ENCODE measurements at places on chromosomes 6 and 20. TPM values are rescaled to one million over a fixed set of nuclear protein-coding genes. Genes with fewer than 3 reads are reported as not detected.
A peak's percentile ranks its signal among the peaks of the same experiment; 100 is the strongest.

GRCh38 chr6:111818539-111819226 is 54.6 kb downstream of the FYN start:
- no peak for DNase-seq

DNA sequence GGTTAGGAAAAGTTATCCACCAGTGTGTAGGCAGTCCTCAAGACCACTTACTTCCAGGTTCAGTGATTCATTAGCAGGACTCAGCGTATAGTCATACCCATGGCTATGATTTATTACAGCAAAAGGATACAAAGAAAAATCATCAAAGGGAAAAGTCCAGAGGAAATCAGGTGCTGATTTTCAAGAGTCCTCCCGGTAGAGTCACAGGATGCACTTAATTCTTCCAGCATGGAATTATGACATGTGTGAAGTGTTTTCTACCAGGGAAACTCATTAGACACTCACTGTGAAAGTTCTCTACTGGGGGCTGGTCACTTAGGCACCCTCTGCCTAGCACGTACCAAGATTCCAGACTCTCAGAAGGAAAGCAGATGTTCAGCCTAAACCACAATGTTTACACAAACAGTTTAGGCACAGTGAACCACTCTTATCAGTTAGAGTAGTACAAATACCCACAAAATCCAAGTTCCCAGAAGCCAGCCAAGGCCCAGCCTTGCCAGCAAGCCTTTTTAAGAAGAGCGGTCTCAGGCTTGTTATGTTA is 10.2 kb downstream of the WFDC3 start:
- peak; percentile 86 for DNase-seq

DNA sequence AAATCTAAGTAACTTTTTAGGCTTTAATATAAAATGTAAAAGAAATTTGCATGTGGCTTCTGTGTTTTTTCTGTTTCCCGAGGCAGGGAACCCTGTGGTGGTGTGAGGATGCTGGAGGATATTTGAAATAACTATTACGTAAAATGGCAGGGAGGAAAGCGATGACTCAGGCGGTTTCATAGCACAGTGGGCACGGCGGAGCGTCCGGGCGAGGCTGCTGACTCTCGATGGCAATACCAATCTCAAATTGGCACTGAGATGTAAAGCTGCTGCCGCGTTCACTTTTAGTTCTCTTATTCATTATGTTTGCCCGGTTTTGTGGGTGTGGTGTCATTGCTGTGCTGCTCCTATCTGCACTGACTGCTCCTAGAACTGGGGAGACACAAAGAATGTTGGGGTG is 254.3 kb downstream of the THBS2 start:
- DNase-seq, result no peak

DNA sequence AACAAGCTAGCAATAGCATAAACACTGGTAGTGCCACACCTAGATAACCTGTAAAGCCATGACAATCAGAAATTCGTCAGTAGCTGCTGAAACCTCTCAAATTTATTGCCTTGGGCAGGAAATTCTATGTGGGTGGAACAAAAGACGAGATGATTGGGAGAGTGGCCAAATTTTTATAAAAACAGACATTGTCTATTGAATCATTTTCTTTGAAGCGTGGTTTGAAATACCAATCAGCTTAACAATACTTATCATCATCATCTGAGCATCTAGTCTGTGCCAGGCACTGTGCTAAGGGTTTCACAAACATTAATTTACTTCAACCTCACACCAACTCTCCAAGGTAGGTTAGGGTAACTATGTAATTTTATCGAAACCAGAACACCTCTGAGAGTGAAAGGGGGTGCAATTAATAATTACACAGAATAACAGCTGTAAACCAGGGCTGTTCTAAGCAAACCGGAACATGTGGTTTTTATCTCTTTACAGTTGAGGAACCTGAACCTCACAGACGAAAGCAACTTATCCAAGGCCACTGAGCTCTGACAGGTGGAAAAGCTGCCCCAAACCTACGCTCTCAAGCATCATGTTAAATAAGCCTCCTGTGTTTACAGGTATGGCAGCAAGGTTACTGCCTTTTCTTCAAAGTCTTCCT is 43.4 kb downstream of the NHSL1 start:
- peak; percentile 25 for DNase-seq

GRCh38 chr6:116036075-116036773 is 24.5 kb downstream of the FRK start:
- DNase-seq, result no peak

GRCh38 chr20:25389401-25389857 is 1.2 kb downstream of the ABHD12 start:
- DNase-seq, result peak; percentile 29

- DNase-seq, result peak; percentile 28
Measured at GRCh38 chr6:53391170-53391569, 42.4 kb upstream of the ELOVL5 start.

GRCh38 chr20:25461786-25462545 is 54.5 kb downstream of the GINS1 start:
- peak; percentile 13 for DNase-seq

GRCh38 chr6:151325075-151326050 is 66.0 kb downstream of the ZBTB2 start:
- DNase-seq, result peak; percentile 75

DNA sequence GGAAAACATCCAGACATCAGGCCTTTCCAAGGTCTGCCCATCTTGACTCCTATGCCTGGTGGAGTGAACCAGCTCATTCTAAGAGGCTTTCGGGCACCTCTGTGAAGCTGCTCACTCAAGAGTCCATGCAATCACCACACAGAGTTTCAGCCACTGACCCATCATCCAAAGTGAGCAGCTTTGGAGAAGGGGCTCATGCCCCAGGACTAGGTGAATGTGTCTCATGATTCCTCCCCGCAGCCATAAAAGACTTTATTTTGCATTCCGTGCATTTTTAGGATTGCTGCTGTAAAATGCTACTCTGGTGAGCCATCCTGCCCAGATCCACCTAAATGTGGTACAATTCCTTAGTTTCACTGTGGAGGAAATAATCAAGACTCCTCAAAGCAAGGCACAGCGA is 44.5 kb upstream of the EZR start:
- no peak for DNase-seq

GRCh38 chr6:25052181-25052580 is 116.4 kb upstream of the RIPOR2 start:
- DNase-seq, result no peak

DNA sequence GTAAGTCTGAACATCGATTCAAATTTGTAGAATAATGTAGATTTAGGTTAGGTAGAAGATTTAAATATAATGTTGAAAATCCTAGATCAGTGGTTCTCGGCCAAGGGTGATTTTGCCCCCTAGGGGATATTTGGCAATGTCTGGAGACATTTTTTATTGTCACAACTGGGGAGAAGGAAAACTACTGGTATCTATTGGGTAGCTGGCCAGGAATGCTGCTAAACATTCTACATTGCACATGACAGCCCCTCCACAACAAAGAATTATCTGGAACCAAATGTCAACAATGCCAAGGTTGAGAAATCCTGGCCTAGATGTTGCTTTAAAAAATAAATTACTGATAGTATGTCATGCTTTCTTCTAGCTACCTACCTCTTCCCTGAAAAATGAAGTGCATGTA is 76.1 kb downstream of the HIVEP2 start:
- no peak for DNase-seq

DNA sequence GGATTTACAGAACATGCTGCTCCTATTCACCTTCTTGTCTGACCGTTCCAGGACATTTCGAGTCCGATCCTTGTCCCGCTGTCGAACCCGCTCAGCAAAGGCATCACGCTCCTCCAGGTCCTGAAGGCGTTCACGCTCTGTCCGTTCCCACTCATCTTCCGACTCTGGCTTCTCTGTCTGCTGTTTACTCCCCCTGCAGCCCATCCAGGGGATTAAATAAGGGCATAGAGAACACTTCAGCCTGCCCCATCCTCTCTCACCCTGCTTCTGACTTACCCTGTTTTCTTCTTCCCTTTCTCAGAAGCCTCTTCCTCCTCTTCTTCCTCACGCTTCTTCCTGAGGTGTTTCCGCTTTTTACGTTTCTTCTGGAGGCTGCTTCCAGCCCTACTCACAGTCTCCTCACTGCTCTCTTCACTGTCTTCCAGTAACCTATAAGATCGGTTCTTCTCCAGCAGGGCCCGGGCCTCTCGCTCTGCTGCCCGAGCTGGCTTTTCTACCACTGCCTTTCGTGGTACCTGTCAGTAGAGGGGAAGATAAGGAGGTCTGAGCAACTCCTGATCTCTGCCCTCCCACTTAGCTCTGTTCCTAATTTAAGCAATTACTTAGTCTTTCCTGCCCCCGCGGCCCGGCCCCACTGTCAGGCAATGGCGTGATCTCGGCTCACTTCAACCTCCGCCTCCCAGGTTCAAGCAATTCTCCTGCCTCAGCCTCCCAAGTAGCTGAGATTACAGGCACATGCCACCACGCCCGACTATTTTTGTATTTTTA is 1.9 kb downstream of the DHX16 start:
- DNase-seq, result no peak

GRCh38 chr6:13152764-13153163 is 175.6 kb downstream of the TBC1D7 start:
- DNase-seq, result no peak

GRCh38 chr6:68649669-68650068 is 14.6 kb downstream of the ADGRB3 start:
- no peak for DNase-seq

DNA sequence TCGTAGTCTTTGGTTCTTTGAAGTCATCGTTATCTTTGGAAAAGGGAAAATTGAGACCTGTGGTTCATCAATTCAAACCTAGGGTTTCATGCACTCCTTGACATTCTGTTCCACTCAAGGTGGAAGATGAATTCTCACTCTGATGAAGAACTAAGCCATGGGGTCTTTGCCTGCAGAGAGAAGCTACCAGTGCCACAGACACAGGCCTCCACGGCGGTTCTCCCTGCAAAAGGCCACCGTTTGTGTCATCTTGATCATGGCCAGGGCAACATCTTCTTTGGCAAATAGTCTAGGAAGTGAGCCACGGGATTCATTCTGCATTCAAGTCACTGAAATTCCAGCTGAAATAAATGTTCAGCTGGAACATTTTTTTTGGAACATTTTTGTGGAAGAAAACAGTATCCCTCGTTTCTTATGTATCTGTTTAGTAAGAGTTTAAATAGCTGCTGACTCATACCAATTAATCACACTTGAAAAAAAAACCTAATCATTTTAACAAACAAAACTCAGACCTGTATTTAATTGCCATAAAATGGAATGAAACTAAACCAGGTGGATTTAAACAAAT is 206.0 kb upstream of the FOXQ1 start:
- DNase-seq, result no peak

GRCh38 chr20:1790386-1790785 is 104.8 kb upstream of the SIRPA start:
- peak; percentile 40 for DNase-seq

DNA sequence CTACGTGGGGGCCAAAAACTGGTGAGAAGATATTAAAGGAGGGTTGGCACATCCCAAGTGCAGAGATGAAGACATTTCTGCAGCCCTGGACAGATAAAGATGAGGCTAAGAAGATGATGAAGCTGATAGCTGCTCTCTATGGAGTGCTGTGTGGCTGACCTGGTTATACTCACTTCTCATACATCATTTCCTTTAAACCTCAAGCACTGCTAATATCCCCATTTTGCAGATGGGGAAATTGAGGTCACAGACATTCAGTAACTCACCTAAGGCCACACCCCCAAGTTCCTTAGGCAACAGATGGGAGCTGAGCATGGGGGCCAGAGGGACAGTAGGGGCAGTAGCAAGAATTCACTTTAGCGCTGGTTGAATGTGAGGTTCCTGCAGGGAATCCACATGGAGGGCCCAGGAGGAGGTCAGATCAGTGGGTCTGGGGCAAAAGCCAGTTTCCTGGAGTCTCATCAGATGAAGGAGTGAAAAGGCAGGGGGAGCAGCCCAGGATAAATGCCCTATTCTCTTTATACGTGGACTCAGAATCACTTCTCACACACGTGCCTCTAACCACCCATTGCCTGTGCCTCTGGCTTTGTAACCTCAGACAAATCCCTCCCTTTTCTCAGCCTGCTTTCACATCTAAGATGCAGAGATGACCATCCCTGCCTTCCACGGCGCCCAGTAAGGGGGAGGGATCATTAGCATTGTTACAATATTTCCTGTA is 125.8 kb downstream of the NFATC2 start:
- no peak for DNase-seq

GRCh38 chr6:121321282-121321681 is 13.0 kb downstream of the TBC1D32 start:
- no peak for DNase-seq

DNA sequence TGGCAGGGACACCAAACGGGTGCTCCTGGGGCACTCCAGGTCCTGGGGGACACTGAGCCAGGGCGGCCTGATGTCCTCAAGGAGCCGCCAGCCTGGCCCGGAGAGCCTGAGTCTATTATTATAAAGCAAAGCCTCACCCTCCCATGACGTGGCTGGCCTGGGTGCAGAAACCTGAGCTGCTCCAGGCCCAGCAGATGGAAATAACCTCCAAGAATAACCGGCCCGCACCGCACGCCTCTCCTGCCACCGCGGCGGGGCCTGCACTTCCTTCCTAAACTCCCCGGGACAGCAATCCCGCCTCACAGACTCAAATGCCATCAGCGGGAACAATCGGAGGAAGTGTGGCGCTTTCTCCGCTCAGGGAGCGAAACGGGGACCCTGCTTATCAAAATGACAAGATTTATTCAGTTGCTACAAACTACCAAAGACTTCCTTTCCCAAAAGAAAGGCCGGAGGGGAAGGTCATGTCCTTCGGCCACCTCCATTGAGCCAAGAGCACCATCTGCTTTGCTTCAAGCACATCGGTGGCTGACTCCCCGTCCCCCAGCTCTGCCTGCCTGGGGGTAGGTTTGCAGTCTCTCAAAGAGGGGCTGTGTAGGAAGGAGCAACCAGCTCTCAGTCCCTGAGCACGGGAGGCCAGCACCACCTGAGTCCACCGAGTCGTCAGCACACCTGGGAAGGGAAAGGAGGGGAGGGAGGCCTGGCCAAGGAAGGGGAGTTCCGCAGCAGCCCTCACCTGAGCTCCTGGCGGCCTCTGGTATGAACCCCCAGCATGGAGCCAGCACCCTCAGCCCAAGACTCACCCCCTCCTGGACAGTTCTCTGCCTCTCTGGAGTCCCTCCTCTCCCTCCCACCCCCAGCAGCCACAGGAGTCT is 78.6 kb upstream of the QKI start:
- DNase-seq, result peak; percentile 50

F13A1 gene
- total RNA-seq, result 299 TPM

CGA gene
- 8.2 TPM for total RNA-seq

NINL gene
- total RNA-seq, result 17.6 TPM

NRSN1 gene
- 6.5 TPM for total RNA-seq

LY6G5C gene
- total RNA-seq, result 0.48 TPM

ASIP gene
- not detected for total RNA-seq

MUC21 gene
- not detected for total RNA-seq

EYA2 gene
- total RNA-seq, result 2.2 TPM

SPAG4 gene
- total RNA-seq, result 15.6 TPM

EIF6 gene
- 72.9 TPM for total RNA-seq

ANKEF1 gene
- 7.7 TPM for total RNA-seq

HCRTR2 gene
- 1.4 TPM for total RNA-seq

ADGRG6 gene
- 104 TPM for total RNA-seq

LCA5 gene
- 21.2 TPM for total RNA-seq

ZC3H12D gene
- total RNA-seq, result 5.5 TPM
